ENCODE measurements at places on chromosomes 12 and 14. TPM values are rescaled to one million over a fixed set of nuclear protein-coding genes. Genes with fewer than 3 reads are reported as not detected.

- no peak for DNase-seq
Measured at GRCh38 chr12:67698672-67699581, 50.4 kb downstream of the DYRK2 start.

DNA sequence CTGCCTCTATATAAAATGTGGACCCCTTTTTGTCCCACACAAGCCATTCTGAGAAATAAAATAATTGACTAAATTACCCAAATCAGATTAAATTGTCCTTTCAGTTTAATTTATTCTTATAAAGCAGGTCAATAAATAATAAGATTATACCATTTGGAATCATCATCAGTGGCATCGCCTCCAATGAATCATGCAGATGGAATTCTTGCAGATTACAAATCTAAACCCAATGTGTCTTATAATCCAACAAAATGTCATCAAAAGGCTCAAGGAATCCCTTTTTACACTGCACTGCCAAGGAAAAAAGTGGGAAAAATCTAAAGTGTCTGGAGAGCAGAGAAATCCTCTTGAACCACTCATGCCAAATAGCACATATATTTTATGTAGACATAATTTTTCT is 138.2 kb upstream of the TSPAN8 start:
- no peak for DNase-seq

DNA sequence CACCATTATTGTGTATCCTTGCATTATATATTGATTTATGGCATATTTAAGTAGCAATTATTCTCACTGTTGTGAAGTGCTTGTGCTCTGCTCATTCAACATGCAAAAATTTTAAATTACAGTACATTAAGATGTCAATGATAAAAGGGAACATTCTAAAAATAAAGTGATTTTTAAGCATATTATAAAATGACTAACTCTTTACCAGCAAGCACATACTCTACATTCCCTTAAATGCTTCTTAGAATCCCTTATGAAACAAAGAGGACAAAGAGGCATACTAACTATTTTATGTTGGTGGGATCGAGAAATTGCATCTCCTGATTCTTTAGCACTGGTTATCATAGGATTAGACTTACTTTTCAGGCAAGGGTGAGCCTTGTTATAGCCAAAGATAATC is 46.6 kb upstream of the ZDHHC17 start:
- no peak for DNase-seq

CMA1 gene
- total RNA-seq = not detected

SERPINA3 gene
- total RNA-seq = 207 TPM

VDR gene
- total RNA-seq = 13.1 TPM

GRCh38 chr14:73591690-73592449 is at the start of gene ACOT4:
Gene ACOT4 (plus strand): TSS chr14:73591873. CDS start chr14:73591960, 87 bp downstream.
- DNase-seq = no peak

SLC25A47 gene
- not detected for total RNA-seq

DNA sequence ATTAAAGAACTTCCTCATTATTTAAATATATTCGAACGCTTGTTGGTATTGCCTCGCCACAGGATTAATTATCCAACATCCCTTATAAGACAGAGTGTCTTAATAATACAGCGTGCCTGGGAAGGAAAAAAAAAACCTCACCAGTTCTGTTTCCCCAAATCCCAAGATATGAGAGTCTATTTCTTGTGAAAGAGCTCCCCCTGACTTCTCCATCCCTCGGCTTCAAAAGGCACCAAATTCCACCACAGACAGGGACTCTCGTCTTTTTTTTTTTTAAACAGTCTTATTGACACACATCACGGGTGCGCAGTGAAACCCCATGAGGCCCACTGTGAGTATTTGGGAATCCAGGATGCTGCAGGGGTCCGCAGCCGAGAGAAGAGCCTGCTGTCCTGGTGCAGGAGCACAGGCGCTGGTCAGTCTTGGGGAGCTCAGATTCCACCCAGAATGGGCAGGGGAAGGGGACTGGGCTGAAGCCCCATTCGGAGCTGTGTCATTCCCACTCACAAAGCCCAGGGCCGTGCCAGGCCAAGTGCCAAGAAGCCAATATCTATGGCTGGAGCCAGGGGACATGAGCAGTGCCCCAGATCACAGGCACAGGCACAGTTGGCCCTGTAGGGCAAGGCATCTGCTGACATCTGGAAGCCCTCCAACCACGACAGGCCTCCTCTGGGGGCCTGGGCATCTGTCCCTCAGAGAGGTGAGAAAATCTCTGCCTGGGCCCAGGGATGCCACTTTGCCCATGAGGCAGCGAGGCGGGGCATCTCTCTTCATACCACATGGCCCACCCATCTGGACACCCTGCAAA is 71.9 kb downstream of the BCL11B start:
- no peak for DNase-seq
